ENCODE measurements at places on chromosomes 5 and 9.

GRCh38 chr5:34709861-34710673, 53.9 kb downstream of the RAI14 start:
- DNase-seq: no peak

- no peak for DNase-seq
These were observed 494.8 kb downstream of the MAT2B start for GRCh38 chr5:164000241-164000640.

GRCh38 chr9:92293075-92293354, 482 bp downstream of the IARS1 start:
- no peak for DNase-seq

GRCh38 chr9:37974506-37975173, 70.7 kb upstream of the SLC25A51 start:
- no peak for DNase-seq

DNA sequence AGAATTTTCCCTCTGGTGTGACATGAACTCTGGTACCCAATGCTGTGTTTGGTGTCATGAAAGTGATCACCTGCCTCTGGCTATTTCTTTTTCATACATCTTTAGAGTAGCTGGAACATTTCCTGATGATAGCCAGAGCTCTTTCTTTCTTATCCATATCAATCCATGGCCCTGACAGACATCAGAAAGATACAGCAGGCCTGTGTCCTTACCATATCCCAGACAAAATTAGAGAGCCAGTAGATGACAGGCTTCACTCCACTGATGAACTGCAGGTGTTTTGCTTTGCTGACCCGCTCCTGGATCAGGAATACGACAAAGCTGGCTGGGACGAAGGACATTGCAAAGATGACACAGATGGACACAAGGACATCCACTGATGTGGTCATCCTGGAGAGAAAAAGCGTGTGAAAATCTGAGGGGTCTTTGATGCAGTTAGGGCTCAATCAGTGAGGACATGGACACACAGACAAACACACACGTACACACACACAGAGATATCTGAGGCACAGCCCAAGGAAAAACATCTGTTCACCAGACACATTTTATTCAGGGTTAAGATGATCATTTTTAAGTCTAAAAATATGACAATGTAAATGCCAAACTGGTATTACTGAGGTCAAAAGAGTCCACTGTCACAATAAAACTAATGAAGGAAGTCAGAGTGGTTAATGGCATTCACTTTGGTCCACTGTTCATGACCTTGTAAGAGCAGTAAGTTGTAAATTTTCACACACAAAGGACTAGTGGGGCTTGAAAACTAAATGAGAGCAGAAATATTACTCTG, 34.5 kb downstream of the NIPSNAP3B start:
- no peak for DNase-seq

GRCh38 chr5:174022384-174023095, 23.0 kb upstream of the NSG2 start:
- no peak for DNase-seq

- no peak for DNase-seq
These were observed 132.6 kb downstream of the NSG2 start for GRCh38 chr5:174177976-174178605.

DNA sequence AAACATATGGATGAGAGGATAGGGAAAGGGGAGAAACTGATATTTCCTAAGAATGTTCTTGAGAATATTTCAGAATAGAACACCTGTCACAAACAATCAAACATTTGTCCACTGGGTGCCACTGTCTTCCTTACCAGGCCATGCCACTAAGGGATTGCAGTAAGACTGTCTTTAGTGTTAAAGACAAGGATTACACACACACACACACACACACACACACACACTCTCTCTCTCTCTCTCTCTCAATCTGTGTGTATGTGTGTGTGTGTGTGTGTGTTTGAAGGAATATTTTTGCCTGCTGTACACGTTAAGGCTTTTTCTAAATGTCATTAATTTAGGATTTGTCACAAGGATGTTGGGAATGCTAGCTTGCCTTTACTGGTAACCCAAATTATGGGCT, 54.4 kb downstream of the CCDC192 start:
- no peak for DNase-seq

DNA sequence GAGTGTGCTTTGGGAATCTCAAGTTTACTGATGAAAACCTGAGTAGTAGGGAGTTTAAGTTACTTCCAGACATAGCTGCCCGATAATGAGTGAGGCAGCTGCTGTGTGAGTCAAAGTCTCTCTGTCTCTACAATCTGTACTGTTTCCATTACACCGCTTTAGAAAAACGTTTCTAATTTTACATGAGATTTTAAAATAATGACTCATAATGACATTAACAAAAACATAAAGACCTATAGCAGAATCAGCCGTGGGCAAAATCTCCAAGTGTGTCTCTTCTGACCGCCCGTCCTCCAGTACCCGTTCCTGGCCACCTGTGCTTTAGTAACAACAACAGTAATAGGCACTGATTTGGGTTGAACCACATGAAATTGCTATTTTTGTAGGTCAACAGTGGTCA, 69.6 kb upstream of the PRRC1 start:
- no peak for DNase-seq

DNA sequence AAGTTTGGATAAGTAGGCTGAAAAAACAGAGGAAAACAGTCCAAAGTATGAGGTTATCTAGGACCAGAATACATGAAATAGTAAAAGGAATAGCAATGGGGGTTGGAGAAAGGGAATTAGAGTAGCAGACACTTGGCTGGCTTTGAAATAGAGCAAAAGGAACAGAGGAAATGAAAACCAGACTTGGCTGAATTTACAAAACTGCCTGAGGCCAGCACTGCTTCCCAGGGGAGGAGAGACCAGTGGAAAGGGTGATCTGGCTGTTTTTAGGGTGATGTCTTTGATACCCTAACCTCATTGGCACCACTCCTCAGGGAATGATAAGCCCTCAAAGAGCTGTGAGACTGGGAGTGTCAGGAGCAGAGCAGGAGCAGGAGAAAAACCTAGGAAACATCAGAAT, 413.4 kb upstream of the SLC30A5 start:
- DNase-seq: no peak

DNA sequence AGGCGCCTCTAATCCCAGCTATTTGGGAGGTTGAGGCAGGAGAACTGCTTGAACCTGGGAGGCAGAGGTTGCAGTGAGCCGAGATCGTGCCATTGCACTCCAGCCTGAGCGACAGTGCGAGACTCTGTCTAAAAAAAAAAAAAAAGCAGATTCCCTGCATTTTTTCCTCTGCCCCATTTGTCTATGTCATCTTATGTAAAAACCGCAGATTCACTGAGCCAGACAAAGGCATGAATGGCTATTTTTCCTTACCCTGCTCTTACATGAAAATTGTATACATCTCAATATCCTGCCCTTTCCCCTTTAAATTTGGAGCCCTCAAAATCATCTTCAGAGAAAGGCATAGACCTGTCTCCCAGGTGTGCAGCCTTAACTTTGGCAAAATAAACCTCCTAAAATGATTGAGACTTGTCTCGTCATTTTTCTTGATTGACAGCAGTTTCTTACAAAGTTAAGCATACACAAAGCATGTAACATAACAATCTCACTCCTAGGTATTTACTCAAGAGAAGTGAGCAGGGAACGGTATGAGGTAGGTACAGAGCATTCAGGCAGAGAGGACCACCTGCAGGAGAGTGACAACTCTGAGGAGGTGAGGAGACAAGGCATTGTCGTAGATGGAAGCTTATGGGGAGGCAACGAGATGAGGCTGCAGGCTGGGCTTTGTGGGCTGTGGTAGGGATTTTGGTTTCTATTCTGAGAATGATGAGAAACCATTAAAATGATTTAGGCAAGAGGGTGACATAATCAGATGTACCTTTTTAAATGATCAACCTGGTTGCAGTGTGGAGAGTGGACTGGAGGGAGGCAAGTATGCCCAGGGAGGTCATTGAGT, 65.7 kb upstream of the IL6ST start:
- DNase-seq: no peak

GRCh38 chr5:151047814-151048425, 27.5 kb downstream of the GPX3 start:
- no peak for DNase-seq

DNA sequence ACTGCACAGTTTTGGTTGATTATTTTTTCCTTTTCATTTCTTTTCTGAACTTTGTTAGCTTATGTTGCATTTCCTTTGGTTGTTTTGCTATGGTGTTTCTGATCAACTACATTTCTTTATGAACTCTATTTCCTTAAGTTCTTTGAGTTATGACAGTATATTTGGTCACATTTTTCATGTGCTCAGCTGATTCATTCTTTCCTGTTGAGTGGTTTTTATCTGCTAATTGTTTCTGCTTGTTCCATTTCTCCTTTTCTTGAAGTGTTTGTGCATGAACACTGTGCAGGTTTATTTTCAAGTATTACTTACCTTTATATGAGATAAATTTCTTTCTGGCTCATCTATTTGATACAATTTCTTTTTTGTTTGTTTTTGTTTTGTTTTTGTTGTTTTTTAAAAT, 50.9 kb upstream of the MACIR start:
- no peak for DNase-seq

DNA sequence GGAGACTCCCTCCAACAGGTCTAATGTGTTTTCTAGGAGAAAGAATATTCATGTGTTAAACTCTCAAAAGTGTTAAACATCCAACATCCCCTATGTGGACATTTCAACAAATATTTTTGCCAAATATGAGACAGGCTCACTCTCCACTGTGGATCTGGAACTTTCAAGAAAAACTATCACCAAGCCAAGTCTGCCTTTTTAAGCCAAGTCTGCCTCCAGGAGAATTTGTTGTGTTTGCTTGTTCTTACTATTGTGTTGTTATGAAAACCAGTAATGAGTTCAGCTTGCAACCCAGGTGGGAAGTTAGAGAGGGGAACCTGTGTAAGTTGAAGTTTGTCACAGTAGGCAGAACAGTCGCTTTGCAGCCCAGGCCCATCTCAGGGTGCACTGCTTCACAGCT, 228.1 kb downstream of the NFIB start:
- DNase-seq: no peak

- DNase-seq: no peak
These were observed 65.6 kb upstream of the FRRS1L start for GRCh38 chr9:109232449-109233237.

GRCh38 chr5:179203248-179203647, 142.0 kb downstream of the ADAMTS2 start:
- DNase-seq: no peak

- DNase-seq: no peak
These were observed 70.2 kb downstream of the PTPN3 start for GRCh38 chr9:109427886-109428285.

Measured in GOT3 (cell line).